ENCODE measurements at places on chromosomes 3 and 15.

GRCh38 chr3:191283400-191283799 is 45.8 kb upstream of the CCDC50 start:
- no peak for DNase-seq

DNA sequence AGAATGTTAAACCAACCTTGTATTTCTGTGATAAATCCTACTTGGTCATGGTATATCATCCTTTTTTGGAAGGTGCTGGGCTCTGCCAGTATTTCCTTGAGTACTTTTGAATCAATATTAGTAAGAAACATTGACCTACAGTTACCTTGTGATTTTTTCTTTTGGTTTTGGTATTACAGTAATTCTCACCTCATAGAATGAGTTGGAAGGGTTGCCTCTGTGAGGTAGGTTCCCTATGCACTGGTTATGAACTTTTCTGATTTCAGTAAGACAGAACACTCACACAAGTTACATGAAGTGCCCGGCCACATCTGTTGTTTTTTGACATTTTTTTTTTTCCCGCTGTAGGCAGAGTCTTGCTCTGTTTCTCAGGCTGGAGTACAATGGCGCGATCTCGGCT is 20.0 kb downstream of the PCCB start:
- DNase-seq = no peak

GRCh38 chr3:4394048-4394447 is 73.0 kb downstream of the SUMF1 start:
- DNase-seq = no peak

DNA sequence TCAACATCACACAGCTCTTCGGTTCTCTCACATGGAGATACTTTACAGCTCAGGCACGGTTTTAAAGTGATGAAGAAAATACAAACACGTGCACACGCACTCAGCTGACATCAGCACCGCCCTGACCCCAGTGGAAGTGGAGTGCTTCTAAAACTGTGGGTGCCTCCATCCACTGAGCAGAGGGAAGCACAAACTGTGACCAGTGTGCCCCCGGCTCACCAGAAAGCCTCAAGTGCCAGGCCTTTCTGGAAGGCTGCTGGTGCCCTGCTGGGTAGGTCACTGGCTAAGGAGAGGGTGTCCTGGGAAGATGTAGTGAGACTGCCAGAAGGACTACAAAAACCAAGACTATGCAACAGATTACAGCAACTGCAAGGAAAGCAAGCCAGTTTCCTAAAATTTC is 78.5 kb downstream of the OCA2 start:
- no peak for DNase-seq

- no peak for DNase-seq
Measured at GRCh38 chr3:132738314-132738713, 16.1 kb upstream of the NPHP3 start.

DNA sequence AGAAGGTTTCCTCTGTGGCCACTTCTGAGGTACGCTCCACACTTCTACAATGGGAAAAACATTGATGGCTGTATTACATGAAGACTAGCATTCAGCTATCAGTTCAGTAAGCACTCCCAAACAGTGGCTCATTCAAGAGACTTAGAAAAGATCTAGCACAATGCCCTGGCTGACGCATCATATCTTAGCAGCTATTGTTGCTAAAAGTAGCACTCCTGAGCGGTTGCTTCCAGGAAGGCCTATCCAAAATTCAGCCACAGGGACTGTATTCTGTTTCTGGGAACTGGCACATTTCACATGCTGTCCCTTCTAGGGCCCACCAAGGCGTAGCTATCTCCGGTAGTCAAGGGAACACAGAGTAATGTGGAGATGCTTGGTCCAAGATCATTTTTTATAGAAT is 21.2 kb upstream of the SPRED1 start:
- DNase-seq = no peak

DNA sequence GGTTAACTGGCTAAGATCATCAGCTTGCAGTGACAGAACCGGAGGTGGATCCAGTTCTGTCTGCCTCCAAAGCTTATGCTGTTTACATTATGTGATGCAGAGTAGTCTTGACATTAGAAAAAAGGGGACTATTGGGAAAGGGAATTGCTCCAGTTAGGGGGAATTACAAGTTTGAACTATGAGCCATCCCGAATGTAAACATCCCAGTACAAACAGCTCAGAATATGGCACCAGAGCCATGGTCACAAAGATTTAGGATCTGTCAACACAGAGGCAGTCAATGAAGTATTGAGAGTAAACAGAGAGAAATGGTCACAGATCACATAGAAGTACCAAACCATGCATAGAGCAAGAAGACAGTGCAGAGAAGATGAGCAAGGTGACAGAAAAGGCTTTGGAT is 39.8 kb upstream of the CRTC3 start:
- no peak for DNase-seq

GRCh38 chr15:70093070-70093469 is 4.6 kb downstream of the TLE3 start:
- peak; percentile 3 for DNase-seq

DNA sequence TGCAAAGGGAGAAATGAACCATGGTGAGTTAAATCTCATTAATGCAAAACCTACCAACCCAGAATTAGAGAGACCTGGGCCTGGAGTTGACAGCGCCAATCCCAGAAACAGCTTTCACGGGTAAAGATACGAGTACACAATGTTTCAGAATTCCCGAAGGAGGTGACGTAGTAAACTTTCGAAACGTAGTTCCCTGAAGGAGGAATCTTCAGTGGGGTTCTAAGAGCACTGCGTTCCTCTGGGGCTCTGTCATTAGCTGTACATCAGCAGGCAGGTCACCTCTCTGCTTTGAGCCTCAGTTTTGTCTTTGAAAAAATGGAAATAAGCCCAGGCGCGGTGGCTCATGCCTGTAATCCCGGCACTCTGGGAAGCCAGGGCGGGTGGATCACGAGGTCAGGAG is 152.3 kb downstream of the XXYLT1 start:
- no peak for DNase-seq

DNA sequence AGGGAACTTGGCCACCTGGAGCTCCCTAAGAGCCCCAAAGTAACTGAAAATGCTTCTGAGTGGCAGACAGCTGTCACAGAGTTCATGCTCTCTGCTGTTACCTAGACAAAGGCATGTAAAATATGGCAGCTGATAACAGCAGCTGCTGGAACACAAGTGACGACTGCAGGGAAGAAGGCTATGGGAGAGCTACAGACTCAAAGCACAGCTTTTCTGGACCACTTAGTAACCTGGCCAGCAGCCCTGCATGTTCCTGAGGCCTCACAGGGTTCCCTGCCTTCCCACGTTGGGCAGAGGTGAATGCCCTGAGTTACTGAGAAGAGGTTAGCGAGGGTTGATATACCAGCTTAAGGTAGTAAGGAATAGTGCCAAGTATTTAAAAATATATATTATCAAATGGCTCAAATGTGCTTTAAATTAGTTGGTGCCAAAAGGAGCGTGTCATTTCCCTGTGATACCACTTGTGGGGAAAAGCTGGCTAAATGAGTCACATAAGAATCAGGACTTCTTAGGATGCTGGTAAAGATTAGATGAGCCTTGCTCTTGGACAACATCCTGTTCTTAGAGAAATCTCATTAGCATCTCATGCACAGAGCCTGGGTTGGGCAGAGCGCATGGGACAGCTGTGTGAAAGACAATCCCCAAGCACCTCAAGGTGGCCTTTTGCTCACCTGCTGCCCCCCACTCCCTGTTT is 76.4 kb upstream of the SCN5A start:
- DNase-seq = no peak

GRCh38 chr3:3403700-3404099 is 224.2 kb upstream of the CRBN start:
- DNase-seq = no peak

DNA sequence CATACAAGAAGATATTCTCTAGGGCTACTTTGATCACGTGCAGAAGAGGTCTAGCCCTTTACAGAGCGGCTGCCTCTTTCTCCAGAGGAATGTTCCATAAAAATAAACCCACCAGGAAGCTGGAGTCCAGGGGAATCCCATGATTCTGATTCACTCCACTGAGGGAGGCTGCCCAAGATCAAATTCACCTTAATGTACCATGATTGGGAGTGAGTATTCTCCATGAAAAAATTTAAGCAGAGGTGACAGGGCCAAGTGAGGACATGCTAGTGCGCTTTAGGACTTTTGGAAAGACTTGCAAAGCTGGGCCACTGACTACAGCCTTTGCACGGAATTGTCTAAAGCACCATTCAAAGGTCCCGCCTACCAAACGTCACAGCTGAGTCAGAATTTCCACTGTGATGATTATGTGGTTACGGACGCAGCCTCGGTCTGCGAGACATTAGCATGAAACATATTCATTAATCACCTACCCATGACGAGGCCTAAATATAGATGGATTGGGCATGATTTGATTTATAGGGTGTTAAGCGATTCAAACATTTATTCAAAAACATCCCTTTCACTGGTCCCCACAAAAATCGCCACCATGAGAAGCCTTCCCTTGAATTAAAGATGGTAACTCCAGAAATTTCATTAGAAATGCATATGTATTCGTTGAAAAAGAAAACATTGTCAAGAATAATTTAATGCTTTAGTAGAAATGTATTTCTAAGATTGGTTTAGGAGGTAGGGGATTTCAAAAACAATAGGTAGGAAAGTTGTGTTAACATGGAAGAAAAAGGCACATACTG is 152.6 kb downstream of the GREM1 start:
- DNase-seq = no peak

- no peak for DNase-seq
Measured at GRCh38 chr15:64930778-64931371, 19.2 kb downstream of the ANKDD1A start.

DNA sequence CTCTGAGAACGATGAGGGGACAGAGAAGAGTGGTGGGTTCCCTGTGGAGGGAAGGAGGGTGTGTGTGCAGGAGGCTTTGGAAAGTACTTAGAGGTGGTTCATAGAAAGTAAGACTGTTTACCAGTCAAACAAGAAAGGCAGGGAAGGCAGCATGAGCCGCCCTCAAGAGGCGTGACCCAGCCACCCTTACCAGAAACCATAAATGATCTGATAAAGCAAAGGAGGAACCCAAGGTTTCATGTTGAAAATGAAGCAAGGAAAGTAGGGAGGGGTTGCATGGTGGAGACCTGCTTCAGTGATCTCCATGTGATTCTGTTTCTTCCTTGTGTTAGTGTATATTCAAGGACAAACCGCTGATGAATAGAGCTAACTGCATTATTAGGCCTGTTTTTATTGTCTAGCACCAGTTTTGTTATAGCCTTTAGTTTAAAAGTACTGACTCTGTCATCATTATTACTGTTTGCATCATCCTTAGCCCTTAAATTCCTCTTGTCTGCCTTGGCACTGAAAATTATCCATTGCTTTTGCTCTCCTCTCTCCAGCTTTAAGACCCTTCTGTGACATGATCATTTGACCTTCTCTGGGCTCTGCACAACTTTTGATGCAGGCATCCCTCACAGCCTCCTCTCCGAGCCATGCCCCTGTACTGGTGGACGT is 96.1 kb downstream of the STAC start:
- no peak for DNase-seq

DNA sequence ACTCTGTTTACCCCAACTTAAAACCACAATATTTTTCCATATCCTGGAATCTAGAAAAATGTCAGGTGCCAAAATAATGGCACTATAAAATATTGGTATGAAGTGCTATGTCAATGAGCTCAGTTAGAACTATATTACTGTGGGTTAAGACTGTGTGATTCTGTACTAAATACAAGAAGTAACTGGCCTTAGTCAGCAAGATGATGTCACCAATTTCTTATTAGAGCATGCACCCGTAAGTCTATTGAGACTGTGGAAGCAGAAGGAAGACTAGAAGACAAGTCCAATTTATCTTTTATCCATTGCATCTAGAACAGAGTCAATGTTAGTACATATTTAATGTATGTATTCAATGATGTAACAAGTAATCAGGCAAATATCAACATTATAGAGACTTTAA is 25.0 kb downstream of the LRRC58 start:
- no peak for DNase-seq

GRCh38 chr3:195609229-195609628 is 25.5 kb upstream of the APOD start:
- no peak for DNase-seq

- DNase-seq = peak; percentile 44
Measured at GRCh38 chr3:66378256-66378655, 122.6 kb downstream of the LRIG1 start.

- no peak for DNase-seq
Measured at GRCh38 chr3:101182734-101183133, 137.6 kb downstream of the IMPG2 start.

- DNase-seq = no peak
Measured at GRCh38 chr3:115632026-115632425, 8.7 kb downstream of the GAP43 start.

GRCh38 chr15:58738046-58738707 is 11.3 kb downstream of the ADAM10 start:
- DNase-seq = no peak

GRCh38 chr3:195738274-195739044 is 17.7 kb downstream of the MUC20 start:
- DNase-seq = no peak

GRCh38 chr15:85615930-85616329 is 178.8 kb downstream of the KLHL25 start:
- DNase-seq = no peak

DNA sequence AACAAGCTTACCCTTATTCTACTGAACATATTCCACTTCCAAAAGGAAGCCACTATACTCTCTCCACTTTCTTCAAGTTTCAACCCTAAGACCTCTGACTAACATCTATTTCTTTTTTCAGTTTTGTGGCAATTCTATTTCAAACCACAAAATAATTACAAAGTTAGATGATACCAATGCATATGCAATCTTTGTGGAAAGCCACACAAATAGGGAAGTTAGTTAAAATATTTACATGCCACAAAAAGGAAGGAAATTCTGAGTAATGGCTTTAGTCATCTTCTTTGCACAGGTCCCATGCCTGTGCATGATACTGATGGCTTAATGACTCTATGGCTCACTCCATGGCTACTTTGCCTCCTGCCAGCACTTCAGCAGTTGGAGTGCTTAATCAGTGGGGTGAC is 57.0 kb upstream of the MCTP2 start:
- DNase-seq = no peak

GRCh38 chr3:146099316-146099715 is 61.7 kb downstream of the PLOD2 start:
- DNase-seq = no peak

GRCh38 chr3:42139621-42140453 is 48.7 kb downstream of the TRAK1 start:
- DNase-seq = no peak

DNA sequence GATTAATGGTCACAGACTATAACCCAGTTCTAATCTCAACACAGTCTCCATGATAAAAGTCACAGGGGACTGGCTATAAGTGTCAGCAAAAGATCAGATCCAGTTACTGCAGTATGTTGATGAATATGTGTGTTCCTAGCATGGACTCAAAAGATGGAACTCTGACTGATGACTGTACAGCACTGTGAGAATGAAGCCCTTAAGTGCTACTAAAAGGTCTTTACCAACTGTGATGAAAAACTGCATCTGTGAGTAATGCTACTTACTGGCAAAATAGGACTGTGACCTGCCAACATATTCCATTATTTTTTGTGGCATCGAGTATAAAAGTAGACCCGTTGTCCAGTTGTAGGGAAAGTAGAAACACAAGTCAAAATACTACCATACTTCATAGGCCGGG is 284.2 kb downstream of the ROBO2 start:
- no peak for DNase-seq

- DNase-seq = no peak
Measured at GRCh38 chr3:160163229-160163878, 61.9 kb upstream of the C3orf80 start.

GRCh38 chr3:118080889-118081288 is 953.8 kb downstream of the IGSF11 start:
- no peak for DNase-seq

GRCh38 chr3:42581400-42581708 is 413 bp downstream of the SEC22C start:
- DNase-seq = no peak

All from CD8-positive, alpha-beta memory T cell (primary cell).